Central memory CD8-positive, alpha-beta T cell (primary cell): ENCODE measurements at places on chromosomes 11 and 22.

GRCh38 chr11:76661834-76662434, 8.6 kb downstream of the LRRC32 start:
- DNase-seq, result no peak

- no peak for DNase-seq
Measured at GRCh38 chr11:119471329-119471728, 48.4 kb upstream of the THY1 start.

DNA sequence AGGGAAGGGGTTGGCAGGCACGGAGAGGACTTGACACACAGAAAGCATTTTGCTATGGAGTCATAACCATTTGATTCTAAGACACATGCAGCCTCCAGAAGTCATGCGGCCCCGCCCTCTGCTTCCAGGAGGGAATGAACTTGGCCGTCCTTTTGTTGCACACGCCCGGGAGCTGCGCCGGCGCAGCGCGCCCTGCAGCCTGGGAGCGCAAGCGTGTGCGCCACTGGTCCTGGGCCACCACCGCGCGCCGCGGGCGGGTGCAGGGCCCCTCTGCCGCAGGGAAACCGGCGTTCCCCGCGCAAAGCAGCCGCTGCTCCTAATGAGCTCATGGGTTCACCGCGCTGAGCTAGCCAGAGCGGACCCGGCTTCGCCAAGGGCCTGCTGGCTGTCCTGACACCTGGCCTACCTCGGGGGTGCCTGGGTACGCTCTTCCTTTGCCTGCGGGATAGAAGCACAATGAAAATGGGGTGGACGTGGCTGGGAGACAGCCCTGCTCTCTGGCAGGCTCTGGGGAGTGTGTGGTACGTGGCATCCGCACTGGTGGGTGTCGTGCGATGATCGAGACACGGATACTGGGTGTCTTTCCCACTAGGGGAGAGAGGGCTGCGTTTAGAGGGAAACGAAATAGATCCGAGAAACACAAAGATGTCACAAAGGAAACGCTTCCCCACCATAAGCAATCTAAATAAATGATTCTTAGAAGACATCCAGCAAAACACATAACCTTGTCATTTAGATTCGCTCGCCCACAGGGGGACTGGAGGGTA, 669 bp downstream of the MICAL3 start:
- DNase-seq, result no peak

GRCh38 chr11:55661901-55662300, at the start of gene OR4C6:
OR4C6 (plus strand) TSS chr11:55662201; CDS start chr11:55665167, 2,966 bp downstream.
- no peak for DNase-seq

DNA sequence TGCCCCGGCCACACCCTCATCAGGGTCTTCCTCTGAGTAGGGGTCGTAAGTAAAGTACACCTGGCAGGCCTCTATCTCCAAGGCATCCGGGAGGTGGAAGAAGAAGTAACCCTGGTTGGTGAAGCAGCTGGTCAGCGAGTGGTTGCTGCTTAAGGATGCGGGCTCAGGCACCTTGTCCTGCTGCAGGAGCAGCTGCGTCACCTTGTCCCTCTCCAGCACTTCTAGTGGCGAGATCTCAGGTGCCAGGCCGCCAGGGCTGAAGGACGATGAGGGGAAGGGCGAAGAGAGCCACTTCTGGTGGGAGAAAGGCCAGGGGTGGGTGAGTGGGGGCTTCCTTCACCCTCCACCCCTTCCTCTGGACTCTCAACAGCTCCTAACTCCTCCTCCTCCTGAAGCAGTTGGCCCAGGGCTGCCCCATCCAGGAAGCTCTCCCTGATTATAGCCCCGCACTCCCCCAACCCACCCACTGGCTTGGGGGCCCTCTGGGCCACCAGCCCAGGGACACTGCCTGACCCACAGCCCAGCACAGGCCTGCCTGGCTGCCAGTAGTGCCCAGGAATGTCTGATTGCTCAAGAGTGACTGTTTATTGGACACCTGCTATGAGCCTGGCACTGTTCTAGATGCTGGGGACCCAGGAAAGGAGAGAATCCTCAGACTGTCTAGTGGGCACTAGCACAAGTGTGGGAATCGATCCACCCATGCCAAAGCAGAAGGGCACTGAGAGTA, 19.2 kb upstream of the TMPRSS6 start:
- no peak for DNase-seq

DNA sequence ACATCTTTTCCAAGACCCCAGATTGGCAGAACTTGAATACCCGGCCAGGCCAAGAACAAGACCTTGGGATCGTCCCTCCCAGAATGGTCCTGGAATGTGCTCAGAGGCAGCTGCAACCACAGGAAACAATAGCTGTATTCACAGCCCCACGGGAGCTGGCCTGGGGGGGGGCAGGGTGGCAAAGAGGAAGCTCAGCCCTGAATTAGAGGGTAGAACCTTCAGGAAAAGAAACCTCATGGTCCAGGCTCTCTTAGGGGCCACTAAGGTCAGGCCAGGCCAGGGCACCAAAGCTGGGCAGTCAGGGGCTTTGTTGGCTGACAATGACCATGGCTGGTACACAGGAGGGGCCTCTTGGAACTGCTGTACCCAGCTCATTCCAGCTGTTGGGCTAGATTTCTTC, 17.3 kb downstream of the RPL27A start:
- DNase-seq, result no peak

GRCh38 chr11:1743585-1744136, 6.7 kb downstream of the IFITM10 start:
- DNase-seq, result no peak

DNA sequence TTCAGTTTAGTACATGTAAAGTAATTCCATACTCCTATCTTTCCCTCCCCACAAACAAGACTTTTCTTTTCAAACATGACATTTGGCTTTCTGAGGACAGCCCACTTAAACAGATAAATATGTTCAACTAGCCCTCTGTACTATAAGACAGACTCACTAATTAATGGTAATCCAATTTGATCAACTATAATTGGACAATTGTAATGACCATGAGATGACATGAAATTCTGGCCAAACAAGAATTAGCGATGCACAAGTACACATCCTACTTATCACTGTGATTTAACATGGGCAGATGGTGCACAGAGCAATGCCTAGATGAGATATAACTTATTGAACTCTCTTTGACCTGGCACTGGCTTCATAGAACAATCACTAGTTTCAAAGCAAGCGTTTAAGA, 1033.7 kb upstream of the CCDC90B start:
- DNase-seq, result no peak

- DNase-seq, result no peak
Measured at GRCh38 chr11:1051356-1052132, 15.0 kb upstream of the MUC6 start.

- DNase-seq, result no peak
Measured at GRCh38 chr11:107301878-107302277, 155.7 kb downstream of the CWF19L2 start.

GRCh38 chr22:49910229-49911155, 7.7 kb downstream of the ALG12 start:
- DNase-seq, result no peak

- no peak for DNase-seq
Measured at GRCh38 chr11:19886498-19886897, 173.9 kb downstream of the NAV2 start.

DNA sequence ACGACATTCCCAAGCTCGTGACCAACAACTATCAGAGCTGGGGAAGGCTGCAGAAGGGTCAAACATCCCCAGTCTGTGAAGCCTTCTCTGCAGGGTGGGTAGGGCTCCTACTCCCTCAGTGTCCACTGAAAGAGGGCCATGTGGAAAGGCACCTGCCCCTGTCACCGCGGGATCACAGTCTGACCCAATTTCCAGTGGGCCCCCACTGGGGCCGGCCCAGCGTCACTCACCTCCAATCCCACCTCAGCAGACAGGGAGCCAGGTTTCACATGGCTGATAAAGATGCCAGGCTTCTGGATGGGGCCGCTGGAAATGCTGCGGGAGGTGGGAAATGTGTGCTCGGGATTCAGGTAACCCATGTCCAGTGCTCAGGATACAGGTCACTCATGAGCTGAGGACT, 20.0 kb downstream of the USH1C start:
- no peak for DNase-seq

GRCh38 chr22:30453731-30454510, 17.9 kb downstream of the SEC14L3 start:
- DNase-seq, result no peak

DNA sequence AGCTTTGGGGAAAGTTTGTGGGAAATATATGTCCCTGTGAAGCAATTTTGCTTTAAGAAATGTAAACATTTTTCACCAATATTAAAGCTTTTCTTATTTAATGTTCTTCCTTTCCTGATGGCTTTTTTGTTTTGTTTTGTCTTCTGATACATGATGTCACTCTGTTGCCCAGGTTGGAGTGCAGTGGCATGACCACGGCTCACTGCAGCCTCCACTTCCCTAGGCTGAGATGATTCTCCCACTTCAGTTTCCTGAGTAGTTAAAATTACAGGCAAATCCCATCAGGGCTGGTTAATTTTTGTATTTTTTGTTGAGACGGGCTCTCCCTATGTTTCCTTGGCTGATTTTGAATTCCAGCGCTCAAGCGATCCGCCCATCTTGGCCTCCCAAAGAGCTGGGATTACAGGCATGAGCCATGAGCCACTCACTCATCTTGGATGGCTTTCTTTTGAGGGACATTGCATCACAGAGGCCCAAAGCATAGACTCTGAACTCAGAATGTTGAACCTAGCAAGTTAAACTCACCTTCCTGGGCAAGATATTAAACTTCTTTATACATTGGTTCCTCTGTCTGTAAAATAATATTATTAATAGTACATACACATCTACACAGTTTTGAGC, 651 bp upstream of the CARD16 start:
- DNase-seq, result no peak

GRCh38 chr22:43127166-43127908, 15.9 kb downstream of the MCAT start:
- no peak for DNase-seq

- DNase-seq, result no peak
Measured at GRCh38 chr22:38219632-38220031, 17.8 kb downstream of the MAFF start.

DNA sequence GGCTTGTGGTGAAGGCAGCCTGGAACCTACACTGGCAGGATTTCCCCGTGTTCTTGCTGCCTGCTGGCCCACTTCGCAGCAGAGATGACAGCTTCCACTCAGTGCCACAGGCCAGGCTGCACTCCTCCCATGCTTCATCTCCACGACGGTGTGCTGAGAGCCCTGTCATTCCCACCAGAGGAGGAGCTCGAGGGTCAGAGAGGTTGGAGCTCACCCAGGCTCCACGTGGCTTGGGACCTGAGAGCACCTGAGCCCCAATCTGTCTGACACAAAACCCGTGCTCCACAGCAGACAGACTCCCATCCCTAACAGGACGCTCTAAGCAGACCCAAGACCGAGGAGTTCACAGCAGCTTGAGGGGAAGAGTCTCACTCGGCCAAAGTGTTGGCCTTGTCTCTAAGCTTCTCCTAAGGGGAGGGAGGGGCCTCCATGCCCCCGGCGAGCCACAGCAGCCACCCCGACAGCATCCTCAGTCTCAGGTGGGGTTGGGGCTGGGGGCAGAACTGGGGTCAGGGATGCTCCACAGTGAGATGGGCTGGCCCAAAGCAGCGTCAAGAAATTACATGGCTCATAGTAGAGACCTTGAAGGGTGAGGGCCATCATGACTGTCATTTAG, 10.7 kb downstream of the LRFN4 start:
- DNase-seq, result no peak

DNA sequence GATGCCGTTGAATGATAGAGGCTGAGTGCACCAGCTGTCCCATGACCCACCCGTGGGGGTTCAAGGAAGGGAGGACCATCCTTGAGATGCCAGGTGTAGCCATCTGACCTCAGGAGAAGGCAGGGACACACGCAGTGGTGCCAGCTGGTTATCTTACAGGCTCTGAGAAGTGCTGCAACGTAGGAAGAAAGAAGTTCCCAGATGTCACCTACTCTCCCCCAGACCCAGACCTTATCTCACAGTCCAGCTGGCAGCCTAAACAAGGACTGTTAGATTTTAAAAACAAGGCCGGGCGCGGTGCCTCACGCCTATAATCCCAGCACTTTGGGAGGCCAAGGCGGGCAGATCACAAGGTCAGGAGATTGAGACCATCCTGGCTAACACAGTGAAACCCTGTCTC, 1307.6 kb downstream of the TBC1D22A start:
- DNase-seq, result no peak

- DNase-seq, result no peak
Measured at GRCh38 chr22:29626497-29627195, 23.2 kb downstream of the NF2 start.

DNA sequence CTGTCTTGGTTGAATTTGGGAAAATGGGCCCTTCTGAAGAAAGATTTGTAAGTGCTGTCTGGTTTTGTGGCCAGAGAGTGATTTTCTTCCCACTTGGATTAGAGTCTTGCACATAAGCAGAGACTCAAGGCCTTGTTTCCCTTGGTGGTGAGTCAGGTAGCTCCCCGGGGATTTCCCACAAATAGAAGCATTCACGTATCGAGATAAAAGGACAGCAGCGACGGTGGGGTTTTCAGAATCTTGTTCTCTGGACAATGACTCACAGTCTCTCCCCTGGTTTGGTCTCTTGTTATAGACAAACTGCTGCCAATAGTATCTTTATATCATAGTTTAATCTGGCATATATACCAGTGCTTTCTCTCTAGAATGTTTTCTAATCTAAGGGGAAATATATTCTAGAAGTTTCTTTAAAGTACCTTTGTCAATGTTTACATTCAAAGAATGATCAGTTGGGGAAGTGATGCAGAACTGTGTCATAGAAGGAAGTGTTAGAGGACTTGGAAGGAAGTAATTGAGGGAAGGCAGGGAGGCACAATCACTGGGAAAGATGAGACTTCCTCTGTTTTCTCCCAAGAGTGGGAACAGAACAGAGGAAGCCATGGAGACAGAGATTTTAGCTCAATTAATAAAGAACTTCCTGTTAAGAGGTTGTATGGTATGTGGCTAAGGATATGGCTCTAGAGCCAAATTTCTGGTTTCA, 18.1 kb downstream of the POLA2 start:
- no peak for DNase-seq

DNA sequence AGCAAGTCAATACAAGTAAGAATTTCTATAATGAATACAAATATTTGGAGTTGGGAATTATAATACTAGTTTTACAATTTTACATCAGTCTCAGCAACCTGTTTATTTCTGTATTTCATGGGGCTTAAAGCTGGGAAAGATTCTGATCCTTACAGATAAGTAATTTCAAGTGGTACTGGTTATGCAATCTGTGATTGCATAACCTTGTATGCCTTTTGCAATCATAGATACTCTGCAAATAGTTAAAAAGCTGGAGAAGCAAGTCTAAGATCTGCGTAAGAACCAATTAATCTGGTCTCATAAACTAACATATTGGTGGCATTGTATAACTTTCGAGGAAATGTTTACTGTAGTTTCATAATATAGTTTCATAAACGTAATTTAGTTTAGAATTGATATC, 198.3 kb upstream of the PGR start:
- DNase-seq, result no peak

GRCh38 chr11:1807264-1807995, 27.4 kb upstream of the SYT8 start:
- no peak for DNase-seq
